ENCODE measurements at places on chromosomes 3 and 15.

- DNase-seq = no peak
Observed at GRCh38 chr15:58529041-58529440, 97.2 kb downstream of the LIPC start.

DNA sequence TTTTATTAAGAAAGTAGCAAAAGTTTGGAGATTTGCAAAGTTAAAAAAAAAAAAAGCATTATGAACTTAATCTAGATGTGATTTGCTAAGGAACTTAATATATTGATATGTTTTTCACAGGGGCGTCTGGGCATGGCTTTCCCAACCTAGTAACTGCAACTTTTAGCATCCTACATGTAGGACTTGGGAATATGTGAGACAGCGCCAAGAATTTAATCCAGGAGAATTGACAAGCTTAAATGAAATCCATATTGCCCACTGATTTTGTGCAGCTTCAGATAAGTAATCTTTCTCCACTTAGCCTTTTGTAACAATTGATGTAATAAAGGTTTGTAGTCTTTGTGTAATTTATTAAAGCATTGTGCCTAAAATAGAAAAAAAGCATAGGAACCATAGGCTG is 982 bp upstream of the GABPB1 start:
- DNase-seq = no peak

GRCh38 chr3:23312866-23313265 is 109.7 kb downstream of the UBE2E2 start:
- DNase-seq = no peak

DNA sequence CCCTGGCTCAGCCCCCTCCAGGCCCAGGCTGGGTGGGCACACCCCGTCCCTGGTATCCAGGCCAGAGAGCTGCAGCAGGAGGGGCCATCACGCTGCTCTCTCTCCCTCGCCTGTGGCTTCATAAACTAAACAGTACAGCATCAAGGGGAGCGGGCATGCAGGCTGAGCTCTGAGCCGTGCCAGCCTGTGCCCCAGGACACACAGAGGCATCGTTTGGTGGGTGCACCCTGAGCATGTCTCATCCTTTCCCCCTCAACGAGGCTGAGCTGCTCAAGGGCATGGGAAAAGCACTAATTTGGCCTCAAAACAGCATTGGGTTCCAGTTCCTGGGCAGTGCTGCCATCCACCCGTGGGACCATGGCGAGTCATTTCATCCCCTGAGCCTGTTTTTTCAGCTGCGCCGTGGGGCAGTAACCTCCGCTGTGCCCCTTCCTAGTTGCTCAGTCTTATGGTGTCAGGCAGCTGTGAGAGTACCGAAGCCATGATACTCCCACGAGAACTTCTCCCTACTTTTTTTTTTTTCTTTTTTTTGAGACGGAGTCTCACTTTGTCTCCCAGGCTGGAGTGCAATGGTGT is 79.6 kb downstream of the CPN2 start:
- DNase-seq = no peak

DNA sequence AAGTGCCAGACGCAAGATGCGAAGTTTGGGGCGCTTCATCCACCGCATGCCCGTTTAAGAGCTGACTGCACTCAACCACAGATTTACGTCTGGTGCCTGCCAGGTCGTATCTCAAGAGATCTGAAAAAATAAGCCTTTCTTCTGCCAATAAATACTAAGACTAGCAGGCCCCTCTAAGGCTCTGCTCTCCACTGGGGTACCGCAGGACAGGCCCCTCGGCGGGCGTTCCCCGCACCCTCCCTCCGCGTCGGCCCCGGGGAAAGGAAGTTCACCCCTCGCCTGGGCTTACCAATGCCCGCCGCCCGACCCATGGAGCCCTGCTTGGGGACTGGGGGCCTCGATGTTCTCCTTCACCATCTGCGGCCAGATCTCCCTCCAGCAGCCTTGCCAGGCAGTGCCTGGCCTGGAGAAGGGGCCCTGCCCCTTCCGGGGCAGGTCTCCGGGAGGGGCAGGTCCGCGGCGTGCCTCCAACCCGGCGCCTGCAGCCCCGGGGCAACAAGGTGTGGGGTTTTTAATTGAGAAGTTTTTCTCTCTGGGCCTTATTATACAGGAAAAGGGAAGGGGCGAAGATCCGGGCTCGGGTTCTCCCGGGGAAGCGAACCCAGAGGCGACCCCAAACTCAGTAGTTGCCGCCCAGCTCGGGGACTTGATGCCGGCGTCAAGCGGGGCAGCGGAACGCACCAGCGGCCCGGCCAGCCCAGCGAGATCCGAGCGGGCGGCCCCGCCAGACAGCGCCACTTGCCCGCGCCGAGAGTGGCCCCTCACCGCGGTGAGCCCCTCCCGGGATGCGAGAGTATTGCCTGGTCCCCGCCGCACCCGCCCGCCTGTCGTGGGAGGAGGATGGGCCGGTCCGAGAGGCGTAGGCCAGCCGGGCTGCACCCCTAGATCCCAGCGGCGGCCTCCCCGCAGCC is 735 bp downstream of the GOLGA8B start:
- DNase-seq = peak; percentile 47

- DNase-seq = no peak
Observed at GRCh38 chr3:117743993-117744392, 1034.4 kb downstream of the TUSC7 start.

GRCh38 chr15:35973029-35973428 is 427.1 kb upstream of the DPH6 start:
- no peak for DNase-seq

DNA sequence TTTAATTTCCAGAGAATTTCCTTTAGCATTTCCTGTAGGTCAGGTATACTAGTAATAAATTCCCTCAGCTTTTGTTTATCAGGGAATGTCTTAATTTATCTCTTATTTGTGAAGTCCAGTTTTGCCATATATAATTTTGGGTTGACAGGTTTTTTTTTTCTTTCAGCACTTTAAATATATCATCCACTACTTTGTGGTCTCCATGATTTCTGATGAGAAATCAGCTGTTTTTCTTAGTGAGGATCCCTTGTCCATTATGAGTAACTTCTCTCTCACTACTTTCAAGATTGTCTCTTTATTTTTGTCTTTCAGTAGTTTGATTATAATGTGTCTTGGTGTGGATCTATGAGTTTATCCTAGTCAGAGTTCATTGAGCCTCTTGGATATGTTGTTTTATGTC is 105.7 kb downstream of the LRRC49 start:
- no peak for DNase-seq

- DNase-seq = no peak
Observed at GRCh38 chr3:169627073-169627472, 36.4 kb downstream of the MECOM start.

DNA sequence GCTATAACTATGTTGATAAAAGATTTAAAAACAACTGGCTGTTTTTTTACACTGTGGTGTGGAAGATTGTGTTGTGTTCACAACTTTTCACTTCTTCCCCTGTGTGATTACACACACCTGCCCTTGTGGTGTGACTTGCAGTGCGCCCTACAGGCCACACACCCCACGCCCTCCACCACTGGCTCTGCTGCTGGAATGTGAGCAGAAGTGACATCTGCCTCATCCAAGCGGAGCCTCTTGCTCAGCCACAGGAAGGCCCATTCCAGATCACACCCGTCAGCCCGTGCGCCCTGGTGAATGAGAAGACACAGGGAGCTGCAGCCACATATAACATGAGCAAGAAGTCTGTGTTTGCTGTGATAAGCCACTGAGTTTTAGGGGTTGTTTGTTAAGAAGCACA is 7.0 kb downstream of the CCR2 start:
- DNase-seq = no peak

- DNase-seq = no peak
Observed at GRCh38 chr3:96836153-96836915, 21.9 kb downstream of the EPHA6 start.

- DNase-seq = no peak
Observed at GRCh38 chr3:141878817-141879216, 2.4 kb downstream of the ATP1B3 start.

GRCh38 chr3:192866804-192867203 is 50.9 kb downstream of the MB21D2 start:
- DNase-seq = no peak

Measured in activated T-cell treated with anti-CD3 and anti-CD28 coated beads for 48 hours (primary cell).